ENCODE measurements at places on chromosomes 13 and 19.
A peak's percentile ranks its signal among the peaks of the same experiment; 100 is the strongest.

DNA sequence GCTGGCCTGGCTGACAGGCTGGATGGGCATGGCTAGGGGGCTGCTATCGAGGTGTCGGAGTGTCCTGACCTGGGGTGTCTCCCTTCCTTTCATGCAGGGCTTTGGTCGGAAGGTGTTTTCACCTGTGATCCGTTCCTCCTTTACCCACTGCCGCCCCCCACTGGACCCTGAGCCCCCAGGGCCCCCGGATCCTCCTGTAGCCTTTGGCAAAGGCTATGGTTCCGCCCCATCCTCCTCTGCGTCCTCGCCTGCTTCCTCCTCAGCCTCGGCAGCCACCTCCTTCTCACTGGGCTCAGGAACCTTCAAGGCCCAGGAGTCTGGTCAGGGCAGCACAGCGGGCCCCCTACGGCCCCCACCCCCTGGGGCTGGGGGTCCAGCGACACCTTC, 11.8 kb upstream of the PRR19 start:
- no peak for DNase-seq

DNA sequence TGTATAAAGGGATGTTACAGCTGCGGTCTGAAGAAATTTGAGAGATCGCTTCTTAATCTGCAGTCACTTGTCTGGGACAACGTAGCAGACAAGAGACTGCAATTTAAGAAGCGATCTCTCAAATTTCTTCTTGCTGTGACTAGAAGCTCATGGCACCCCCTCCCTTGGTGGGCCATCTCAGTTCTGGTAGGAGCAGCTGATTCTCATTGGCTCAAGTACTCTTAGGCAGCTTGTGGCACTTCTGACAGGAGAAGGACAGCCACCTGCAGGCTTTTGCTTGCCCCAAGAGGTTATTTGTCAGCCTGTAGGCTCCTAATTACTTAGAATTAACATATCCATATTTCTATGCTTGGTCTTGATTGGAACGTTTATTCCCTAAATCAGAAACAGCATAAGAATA, 503.0 kb downstream of the DCT start:
- DNase-seq, result no peak

DNA sequence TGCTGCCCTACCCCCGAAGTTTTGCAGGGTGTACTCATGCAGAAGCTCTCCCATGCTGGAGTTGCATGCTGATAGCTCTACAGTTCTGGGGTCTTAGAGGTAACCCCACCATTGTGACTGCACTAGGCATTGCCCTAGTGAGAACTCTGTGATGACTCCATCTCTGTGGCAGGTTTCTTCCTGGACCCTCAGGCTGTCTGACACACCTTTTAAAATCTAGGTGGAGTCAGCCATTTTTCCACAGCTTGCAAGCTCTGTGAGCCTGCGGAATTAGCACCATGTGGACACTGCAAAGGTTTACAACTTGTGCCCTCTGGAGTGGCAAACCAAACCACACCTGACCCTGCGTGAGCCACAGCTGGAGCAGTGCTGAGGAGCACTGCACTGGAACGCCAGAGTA, 636.2 kb upstream of the SPRY2 start:
- no peak for DNase-seq

DNA sequence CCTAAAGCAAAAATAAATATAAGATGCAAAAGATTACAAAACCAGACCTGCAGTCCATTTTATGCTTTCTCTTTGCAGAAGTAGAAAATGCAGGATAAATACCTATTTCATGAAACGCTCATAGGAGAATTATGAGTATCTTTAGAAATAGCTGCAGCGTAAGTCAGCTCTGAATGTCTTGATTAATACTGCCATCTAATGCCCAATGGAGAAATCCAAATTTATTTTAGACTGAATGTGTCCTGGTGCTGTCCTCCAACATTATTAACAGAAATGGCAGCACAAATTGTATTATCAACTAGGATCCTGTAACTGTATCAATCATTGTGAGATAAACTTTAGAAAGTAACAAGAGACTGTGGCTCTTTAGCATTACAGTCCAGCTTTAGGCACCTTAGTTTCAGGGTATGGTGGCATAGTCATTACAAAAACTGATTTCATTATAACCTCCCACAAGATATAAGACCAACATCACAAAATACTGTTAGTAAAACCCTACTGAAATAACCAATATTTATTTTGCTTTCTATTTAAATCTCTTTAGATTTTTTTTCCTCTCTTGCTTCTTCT, 162.1 kb upstream of the MIR17HG start:
- no peak for DNase-seq

GRCh38 chr13:80116107-80116506, 224.8 kb downstream of the SPRY2 start:
- DNase-seq, result no peak

DNA sequence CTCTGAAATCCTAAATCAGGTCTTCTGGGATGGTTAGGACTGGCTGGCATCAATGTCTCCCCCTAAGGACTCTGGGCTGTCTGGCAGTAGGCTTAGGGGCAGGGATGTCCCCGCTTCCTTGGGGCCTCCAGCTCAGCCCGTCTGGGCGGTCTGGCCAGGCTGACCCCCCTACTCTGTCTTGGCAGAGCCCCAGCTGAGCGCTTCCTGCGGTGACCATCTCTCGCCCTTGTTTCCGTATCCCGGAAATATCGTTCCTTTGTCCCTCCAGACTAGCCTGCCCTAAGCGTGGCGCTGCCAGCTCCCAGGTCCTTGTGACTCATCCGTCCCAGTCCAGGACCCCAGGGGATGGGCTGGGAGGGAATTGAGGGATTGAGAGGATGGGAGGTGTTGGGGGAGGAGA, 11.3 kb downstream of the GTPBP3 start:
- no peak for DNase-seq

DNA sequence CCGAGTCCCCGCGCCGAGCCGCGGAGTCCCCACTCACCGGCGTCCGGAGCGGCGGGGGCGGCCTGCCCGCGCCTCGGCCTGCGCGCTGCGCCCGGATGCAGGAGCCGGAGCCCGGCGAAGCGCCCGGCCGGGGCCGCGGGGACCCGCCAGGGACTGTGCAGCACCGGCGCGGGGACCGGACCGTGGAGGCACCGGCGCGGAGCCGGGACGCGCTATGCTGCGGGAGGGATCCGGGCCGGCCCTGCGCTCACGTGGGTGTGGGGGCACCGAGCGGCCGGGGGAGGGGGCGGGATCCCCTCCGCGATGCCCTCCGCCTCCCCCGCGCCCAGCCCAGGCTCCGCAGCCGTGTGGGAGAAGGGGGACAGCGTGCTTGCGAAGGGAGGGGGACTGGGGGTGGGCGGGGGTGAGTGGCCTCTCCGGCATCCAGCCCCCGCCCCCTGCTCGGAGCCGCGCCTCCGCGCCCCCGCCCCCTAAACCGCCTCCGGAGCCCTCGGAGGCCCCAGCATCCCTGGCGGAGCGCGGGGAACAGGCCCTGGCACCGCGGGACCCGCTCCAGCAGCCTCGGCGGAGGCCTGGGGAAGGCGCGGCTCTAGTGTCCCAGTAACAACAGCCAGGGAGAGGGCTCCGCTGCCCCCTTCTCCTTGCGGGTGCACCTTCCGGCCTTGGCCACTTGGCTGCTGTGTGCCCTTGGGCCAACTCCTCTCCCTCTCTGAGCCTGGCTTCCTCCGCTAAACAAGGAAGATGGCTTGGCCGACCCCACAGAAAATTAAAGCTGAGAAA, at the start of gene SLC1A6:
TSS of gene SLC1A6 (minus strand) at position 389 of the 780 bp plus-strand sequence. CDS start 6,954 bp downstream, outside the sequence.
- peak; percentile 3 for DNase-seq

DNA sequence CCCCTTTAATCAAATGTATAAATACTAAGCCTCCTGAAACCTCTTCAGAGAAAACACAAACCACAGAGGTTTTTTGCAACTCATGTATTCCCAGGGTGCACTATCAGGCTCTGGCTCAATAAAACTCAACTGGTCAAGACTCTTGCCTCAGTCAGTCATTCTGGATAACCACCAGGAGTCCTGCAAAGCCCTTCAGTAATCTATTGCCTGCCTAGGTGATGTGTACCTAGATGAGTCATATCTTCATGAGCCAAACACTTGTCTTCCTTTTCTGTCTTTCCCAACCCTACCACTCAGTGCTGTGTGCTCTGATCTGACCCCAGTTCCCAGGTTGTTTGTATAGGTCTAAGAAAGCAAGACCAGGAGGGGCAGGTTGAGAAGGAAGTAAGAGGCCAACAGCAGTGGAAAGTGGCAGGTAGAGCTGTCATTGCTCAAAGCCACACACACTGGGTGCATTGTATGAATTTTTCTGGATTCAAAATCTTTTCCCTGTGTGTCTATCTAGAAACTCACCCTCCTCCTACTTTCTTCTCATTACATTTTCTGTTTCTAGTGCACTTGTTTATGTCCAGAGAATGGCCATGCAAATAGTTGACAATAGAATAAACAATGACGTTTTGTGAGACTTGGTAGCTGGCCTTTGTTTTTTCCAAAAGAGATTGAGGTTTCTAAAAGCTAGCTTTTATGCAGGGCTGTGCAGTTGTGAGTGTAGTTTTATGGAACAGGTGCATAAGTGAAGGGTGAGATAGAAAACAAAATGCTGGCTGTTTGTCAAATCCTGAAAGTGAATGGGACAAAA, 48.1 kb downstream of the PSG1 start:
- DNase-seq, result no peak

- DNase-seq, result no peak
These were observed 45.0 kb downstream of the SLC15A1 start for GRCh38 chr13:98707281-98707999.

DNA sequence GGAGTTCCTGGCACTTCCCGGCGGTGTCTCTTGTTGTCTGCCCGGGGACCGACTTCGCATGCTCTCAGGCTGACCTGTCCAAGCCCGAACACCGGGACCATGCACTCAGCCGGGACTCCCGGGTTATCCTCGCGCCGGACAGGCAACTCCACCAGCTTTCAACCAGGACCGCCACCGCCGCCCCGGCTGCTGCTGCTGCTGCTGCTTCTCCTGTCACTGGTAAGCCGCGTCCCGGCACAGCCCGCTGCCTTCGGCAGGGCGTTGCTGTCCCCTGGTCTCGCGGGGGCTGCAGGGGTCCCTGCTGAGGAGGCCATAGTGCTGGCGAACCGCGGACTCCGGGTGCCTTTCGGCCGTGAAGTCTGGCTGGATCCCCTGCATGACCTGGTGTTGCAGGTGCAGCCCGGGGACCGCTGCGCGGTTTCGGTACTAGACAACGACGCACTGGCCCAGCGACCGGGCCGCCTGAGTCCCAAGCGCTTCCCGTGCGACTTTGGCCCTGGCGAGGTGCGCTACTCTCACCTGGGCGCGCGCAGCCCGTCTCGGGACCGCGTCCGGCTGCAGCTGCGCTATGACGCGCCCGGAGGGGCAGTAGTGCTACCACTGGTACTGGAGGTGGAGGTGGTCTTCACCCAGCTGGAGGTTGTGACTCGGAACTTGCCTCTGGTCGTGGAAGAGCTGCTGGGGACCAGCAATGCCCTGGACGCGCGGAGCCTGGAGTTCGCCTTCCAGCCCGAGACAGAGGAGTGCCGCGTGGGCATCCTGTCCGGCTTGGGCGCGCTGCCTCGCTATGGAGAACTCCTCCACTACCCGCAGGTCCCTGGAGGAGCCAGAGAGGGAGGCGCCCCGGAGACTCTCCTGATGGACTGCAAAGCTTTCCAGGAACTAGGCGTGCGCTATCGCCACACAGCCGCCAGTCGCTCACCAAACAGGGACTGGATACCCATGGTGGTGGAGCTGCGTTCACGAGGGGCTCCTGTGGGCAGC, 661 bp downstream of the FREM2 start:
- no peak for DNase-seq

- DNase-seq, result peak; percentile 66
These were observed 8.3 kb downstream of the CACTIN start for GRCh38 chr19:3618144-3618810.

GRCh38 chr19:56838909-56839651, 1.4 kb downstream of the PEG3 start:
- DNase-seq, result no peak

DNA sequence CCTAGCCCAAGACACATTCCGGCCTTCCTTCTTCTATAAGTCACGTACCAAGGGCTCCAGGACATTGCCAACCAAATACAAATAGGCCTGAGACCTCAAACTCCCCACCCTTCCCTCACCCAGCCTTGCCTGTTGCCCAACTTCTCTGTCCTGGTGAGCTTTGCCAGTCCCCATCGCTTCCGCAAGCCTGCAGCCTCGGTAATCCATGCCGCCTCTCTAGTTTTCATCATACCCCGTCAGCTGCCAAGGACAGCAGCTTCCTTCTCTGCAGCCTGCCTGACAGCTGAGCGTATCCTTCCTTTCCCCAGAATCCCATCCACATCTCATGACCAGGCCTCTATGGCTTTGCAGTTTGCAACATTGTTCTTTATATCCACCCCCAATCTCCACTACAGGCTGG, 36.6 kb upstream of the POMP start:
- no peak for DNase-seq

- DNase-seq, result no peak
These were observed 122.4 kb downstream of the TUBA3C start for GRCh38 chr13:19059016-19059780.

GRCh38 chr19:47155148-47155547, 24.5 kb downstream of the SAE1 start:
- DNase-seq, result no peak

DNA sequence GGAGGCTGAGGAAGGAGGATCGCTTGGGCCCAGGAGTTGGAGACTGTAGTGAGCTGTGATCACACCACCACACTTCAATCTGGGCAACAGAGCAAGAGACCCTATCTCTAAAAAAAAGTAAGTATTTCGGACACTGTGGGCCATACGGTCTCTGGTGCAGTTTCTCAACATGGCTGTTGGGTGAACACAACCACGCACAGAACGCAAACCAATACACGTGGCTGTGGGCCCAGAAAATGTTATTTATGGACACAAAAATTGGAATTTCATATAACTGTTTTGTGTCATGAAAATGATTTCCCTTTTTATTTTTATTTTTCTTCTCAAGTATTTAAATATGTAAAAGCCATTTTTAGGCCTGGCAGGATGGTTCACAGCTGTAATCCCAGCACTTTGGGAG, 19.5 kb downstream of the LDLR start:
- DNase-seq, result no peak

GRCh38 chr13:24724714-24725113, 39.3 kb upstream of the RNF17 start:
- DNase-seq, result no peak

- no peak for DNase-seq
These were observed 12.1 kb downstream of the GPC6 start for GRCh38 chr13:93238711-93239110.

GRCh38 chr19:54526972-54527371, 24.3 kb downstream of the LAIR2 start:
- DNase-seq, result no peak

GRCh38 chr13:73189776-73190175, 131.0 kb downstream of the KLF5 start:
- no peak for DNase-seq

- DNase-seq, result no peak
These were observed 12.3 kb upstream of the DOCK6 start for GRCh38 chr19:11274533-11275086.

- no peak for DNase-seq
These were observed 496.4 kb downstream of the FOXO1 start for GRCh38 chr13:40170091-40170490.

DNA sequence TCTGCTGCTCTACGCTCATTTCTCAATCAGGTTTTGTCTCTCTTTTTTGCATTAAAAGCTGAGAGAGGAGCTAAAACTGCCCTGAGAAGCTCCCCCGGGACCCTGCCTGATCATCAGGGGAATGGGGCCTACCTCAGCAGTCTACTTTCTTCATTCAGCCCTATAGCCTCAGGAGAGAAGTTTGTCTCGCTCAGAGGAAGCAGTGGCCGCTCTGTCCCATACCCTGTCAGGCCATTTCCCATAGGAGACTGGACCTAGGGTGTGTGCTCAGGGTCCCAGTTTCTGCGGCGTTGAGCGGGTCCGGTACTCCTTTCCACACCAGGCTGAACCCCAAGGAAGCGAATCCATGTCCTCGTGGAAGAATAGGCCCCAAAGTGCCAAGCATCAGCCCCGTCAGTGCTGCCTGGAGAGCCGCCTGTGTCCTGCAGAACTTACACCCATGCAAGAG, 21.7 kb downstream of the UBE2L5 start:
- no peak for DNase-seq
